ENCODE measurements at places on chromosomes 1 and 21. TPM values are rescaled to one million over a fixed set of nuclear protein-coding genes. Genes with fewer than 3 reads are reported as not detected.

GRCh38 chr1:156012051-156012817 lies 8.5 kb downstream of the SSR2 start:
- no peaks in the 10 kb centered on the region for H3K27me3 ChIP-seq
- H3K36me3 ChIP-seq = peaks cover 89% of the 10 kb centered on the region
- no peak for DNase-seq
- no peak overlapping the region for H3K27ac ChIP-seq
- no peak overlapping the region for H3K4me3 ChIP-seq

- H3K36me3 ChIP-seq = no peaks in the 10 kb centered on the region
- no peaks in the 10 kb centered on the region for H3K4me1 ChIP-seq
- no peaks in the 10 kb centered on the region for H3K27me3 ChIP-seq
- H3K4me3 ChIP-seq = no peak within 1 kb of the TSS
- DNase-seq = no peak
Observed at GRCh38 chr1:216422821-216423520, at the start of gene USH2A. USH2A (minus strand) TSS chr1:216423448; CDS start chr1:216422336, 1,112 bp downstream.

- no peaks in the 10 kb centered on the region for H3K27me3 ChIP-seq
- no peak overlapping the region for H3K27ac ChIP-seq
Observed at GRCh38 chr1:10644307-10645128, 151.9 kb downstream of the CASZ1 start.

TTC24 gene
- 44.3 TPM for total RNA-seq

KCNN3 gene
- total RNA-seq = 0.08 TPM

ANKRD35 gene
- total RNA-seq = not detected

TMEM79 gene
- 15.6 TPM for total RNA-seq

Measured in naive thymus-derived CD8-positive, alpha-beta T cell (primary cell).